Stimulated activated CD4-positive, alpha-beta T cell treated with anti-CD3 and anti-CD28 coated beads, Interleukin-2, amount 100 ng/mL, for 4 hours (primary cell): ENCODE measurements at places on chromosomes 11 and 22.

GRCh38 chr22:28600546-28601143, 79.0 kb downstream of the TTC28 start:
- DNase-seq = no peak

DNA sequence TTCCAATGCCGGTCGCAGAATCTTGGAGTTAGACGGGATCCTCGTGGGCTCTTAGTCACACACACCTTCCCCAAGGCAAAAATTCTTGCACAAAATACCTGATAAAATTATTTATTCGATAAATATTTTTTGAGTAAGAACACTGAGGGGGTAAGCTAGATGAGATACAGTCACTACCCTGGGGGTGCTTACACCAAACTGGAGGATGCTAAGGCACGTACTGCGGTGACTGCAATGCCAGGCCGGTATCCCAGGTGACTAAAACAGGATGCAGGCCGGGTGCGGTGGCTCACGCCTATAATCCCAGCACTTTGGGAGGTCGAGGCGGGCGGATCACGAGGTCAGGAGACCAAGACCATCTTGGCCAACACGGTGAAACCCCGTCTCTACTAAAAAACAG, 1.7 kb upstream of the MRTFA start:
- DNase-seq = no peak

- no peak for DNase-seq
These were observed 57.5 kb upstream of the CD82 start for GRCh38 chr11:44507896-44508445.

DNA sequence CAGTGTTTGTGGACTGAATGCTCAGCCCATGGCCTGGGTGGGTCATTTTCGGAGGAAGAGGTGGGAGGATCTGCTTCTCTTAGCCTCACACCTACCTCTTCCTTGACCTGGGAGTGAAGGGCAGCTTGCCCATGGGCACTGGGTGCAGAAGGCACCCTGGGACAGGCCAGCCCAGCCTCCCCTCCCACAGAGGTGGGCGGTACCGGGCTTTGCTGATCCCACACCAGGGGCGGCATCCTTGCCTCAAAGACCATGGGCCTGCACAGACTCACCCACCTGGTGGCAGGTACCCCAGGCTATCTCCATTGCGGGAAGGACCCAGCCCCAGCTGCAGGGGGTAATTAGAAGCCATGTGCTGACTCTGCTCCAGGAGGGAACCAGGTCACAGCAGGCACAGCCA, 1.5 kb upstream of the PNPLA5 start:
- DNase-seq = no peak

DNA sequence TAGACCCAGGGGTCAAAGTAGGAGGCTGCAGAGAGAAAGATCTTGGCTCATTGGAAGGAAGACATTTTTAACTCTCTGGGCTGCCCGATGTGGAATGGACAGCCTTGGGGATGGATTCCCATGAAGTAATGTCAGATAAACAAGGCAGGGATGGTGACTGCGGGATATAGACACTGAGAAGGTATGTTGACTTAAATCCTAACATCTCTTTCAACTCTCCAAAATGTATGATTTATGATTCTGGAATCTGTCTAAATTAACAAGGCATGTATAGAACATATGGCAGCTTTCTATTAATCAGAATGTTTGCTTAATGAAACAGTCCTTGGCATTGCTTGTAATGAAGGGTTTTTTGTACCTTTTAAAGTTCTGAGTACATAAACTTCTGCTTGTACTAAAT, 56.1 kb upstream of the VSTM5 start:
- DNase-seq = no peak

DNA sequence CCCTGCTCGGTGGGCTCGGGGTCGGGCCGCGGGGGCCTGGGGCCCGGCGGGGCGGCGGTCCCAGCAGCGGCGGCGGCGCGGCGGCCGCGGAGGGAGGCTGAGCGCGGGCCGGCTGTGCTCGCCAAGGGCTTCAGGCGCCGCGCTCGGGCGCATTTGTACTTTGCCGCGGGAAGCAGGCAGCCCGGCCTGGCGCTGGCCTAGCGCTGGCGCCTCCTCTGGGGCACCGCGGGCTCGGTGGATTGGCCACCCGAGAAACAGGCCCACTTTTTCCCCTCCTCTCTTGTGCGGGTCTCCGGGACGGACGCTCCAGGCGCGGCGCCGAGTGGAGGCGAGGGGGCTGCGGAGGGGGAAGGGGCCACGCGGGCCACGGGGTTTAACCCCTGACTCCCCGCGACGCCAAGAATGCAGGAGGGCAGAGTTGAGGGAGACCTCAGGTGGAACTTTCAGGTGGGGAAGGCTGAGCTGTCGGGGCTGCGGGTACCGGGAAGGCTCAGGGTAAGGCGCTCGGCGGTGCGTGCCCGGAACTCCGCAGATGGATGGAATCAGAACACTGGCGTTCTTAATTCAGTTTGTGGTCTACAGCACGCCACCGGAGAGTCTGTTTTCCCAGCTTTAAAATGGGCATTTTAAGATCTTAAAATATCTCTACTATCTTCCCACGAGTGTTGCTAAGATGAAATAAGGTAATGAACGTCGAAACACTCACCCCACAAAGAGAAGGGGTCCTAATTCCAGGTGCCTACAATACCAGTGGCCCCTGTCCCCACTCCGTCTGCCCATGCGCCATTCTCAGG, at the start of gene CHRDL2:
TSS of gene CHRDL2 (minus strand) at position 126 of the 794 bp plus-strand sequence. CDS start 538 bp downstream, outside the sequence.
- no peak for DNase-seq

DNA sequence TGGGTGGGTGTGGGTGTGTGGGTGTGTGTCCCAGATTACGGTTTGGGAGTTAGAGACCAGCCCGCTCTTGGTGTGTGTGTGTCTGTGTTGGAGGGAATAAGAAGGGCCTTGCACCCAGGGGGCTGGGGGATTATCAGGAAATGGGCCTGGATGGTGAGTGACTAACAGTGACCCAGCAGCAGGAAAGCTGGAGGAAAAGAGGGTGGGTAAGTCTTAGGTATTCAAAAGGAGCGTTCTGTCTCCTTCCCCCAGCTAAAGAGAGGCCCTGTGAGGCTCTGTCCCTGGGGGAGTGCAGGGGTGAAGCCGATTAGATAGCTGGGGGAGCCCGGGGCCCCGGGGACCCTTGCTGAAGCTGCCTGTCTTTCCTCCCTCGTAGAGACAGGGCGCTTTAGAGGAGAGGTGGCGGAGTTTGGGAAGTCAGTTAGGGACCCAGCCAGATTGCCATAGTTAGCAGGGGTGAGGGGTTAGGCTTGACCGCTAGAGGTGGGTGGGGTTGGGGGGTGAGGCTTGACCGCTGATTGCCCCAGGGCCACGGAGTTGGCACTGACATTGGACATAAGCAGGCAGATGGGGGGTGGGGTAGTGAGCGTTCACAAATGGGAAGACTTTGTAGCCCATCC, 1.5 kb downstream of the OAF start:
- DNase-seq = no peak

DNA sequence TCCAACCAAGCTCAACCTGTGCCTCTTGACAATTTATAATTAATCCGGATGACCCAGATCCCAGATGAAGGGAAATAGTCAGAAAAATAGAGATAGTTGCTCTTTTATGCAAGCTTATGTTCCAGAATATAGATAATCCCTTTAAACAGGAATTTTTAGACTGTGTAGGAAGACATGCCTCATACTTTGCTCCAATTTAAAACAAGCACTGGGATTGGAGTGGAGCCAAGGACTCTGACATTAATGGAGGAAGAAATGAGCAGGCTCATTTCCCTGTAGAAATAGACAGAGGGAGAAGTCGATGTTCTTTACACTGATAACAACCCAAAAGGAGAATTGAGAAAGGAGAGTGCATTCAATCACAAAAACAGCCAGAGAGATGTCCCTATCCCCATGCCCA, 70.1 kb upstream of the LRRC55 start:
- no peak for DNase-seq

- DNase-seq = no peak
These were observed 23.6 kb downstream of the RPS6KA4 start for GRCh38 chr11:64382586-64382985.

DNA sequence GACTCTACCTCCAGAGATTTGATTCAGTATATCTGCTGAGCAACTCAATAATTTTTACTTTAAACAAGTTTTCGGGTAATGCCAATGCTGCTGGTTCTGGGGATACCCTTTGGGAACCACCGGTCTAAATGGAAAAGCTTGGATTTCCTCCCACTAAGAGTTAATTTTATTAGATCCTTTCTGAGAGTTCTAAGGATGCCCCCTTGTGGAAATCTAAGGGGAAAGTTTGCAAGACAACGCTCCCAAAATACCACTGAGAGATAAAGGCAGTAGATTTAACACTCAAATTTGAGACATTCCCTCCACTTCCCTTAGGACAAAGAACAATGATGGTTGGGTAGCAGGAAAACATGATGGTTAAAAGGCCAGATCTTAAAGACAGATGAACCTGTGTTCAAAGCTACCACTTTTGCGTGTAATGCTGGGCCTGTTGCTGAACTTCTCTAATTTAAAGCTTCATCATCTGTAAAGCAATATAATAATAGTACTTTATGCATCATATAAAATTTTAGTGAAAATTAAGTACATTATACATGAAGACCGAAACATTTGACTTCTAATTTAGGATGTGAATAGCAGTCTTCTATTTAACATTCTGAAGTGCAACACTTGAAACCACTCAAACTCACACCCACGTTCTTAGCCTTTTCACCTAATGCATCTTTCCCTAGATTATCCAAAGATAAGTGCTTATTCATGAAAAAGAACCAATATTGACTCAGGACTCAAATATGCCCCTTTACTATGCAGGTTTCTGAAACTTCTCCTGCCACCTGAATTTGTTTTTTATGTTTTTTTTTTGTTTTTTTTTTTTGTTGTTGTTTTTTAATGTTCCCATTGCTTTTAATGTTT, 110.1 kb upstream of the LUZP2 start:
- no peak for DNase-seq

GRCh38 chr22:49241174-49241851, 586.4 kb downstream of the BRD1 start:
- no peak for DNase-seq

DNA sequence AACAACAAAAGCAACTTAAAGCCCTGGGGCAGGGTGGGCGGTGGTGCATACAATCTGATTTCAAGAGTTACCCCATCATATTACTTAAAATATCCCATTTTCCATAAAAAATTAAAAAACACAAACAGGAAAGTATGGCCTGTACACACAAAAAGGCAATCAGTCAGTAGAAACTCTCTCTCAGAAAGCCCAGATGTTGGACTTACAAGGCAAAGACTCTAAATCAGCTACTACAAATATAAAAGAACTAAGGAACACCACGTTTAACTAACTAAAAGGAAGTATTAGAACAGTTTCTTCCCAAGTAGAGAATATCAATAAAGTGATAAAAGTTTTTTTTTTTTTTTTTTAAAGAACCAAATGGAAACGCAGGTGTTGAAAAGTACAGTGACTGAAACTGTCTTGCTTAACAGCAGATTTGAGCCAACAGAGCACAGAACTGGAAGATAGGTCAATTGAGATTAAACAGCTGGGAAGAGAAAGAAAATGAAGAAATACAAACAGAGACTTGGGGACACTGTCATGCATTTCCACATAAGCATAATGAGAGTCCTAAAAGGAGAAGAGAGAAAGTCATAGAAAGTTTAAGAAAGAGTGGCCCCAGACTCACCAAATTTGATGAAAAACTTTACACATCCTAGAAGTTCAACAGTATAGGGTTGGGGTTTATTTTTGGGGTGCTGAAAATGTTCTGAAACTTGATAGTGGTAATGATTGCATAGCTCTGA, 8.6 kb downstream of the SC5D start:
- DNase-seq = no peak

GRCh38 chr22:35506259-35506570, 34.4 kb upstream of the RASD2 start:
- no peak for DNase-seq

DNA sequence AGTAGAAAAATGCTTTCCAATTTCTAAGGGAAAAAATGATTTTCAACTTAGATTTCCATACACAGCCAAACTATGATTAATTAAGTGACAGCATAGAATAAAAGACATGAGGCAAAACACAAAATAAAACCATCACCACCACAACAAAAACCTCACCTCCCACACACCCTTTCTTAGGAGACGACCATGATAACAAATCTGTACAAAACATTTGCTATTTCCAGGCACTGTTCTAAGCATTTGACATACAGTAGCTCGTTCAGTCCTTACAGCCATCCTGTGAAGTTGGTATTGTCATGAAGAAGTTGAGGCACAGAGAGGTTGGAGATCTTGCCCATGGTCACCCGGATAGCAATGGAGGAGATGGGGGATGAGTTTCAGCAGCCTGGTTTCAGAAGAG, 8.7 kb downstream of the SPI1 start:
- no peak for DNase-seq

DNA sequence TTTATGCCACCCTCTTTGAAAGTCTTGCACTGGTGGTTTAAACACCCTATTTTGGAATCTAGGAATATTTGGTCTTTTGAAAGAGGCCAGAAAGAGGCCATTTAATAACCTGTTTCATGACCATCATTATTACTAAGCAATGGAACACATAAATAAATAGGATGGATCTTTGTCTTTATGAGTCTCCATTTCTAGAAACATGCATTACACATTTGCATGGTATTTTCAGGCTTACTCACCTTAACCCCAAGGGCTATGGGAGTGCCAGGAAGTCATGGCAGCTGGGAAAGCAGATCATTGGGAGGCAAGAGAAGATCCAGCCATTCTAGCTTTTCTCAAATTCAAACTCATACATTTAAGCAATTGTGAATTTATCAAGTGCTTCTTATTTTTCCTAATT, 185.8 kb upstream of the POU2AF2 start:
- DNase-seq = no peak

DNA sequence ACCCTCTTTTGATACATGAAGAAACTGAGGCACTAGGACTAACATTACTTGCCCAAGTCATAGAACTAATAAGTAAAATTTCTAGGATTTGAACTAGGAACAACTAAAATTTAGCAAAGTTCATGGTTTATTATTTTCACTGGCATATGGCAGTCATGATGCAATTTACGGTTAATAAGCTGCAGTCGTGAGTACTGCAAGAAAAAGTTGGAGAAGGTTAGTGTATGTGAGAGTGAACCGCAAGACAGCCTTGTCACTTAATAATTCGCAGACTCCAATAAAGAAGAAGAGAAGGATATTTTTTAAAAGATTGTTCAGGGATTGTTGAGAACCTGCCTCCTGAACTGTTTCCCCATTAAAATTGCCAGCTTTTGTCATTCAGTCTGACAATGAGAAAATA, 663.4 kb upstream of the TENM4 start:
- no peak for DNase-seq

DNA sequence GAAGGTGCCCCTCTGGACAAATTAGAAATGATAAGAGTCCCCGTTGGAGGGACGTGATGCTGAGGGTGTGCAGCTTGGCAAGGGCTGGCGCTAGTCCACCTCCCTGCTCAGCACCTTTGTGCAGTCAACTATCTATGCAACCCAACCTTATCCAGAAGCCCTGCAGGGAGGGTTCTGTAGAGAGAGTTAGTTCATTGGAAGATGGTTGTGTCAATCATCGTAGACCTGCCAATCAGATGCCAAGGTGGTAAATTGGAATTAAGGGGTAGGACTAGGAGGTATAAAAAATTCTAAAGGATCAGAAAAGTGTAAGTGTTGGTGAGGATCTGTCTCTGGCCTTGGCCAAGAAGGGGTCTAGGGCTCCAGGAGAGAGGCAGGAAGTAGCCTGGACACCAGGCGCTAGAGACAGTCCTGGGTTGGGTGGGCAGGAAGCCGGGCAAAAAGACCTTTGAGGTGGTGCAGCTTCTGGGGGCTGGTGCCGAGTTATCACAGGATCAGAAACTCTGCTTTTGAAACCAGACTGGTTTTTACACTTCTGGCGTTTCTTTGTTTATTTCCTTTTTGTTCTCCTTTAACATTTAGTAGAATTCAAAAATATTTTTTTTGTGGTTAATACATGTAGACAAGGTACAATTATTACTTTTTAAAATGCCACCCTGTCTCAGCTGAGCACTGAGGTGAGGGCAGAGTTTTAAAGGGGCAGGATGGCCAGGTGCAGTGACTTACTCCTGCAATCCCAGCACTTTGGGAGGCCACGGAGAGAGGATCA, 1.6 kb downstream of the C1QTNF6 start:
- no peak for DNase-seq
